Activated T-cell treated with anti-CD3 and anti-CD28 coated beads for 4 hours (primary cell): ENCODE measurements at places on chromosomes 2 and 18.

DNA sequence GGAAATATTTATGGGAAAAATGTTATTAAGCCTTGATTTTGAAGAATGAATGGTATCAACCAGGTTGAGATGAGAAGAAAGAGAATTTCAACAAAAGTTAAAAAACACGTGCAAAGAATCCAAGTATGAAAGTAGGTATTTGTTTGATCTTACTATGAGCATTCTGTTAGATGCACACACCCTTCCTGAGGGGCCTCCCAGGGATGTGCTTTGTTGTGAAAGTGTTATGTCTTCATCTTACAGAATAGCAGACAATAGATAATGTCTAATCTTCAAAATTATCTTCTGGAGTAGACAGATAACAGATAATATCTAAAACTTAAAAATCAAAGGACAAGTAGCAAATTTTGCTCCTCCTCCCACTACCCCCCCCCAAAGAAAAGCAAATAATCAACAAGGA, 155.2 kb upstream of the COL3A1 start:
- no peak for DNase-seq

DNA sequence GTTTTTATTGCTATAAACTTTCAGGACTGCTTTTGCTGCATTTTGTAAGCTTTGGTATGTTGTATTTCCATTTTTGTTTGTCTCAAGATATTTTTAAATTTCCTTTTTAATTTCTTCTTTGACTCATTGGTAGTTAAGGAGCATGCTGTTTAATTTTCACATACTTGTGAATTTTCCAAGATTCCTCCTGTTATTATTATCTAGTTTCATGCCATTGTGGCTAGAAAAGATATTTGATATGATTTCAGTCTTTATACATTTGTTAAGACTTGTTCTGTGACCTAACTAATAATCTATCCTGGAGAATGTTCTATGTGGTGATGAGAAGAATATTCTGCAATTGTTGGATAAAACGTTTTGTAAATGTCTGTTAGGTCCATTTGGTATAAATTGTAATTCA, 62.1 kb downstream of the NUP35 start:
- no peak for DNase-seq

- DNase-seq: no peak
These were observed 351.2 kb downstream of the CDH19 start for GRCh38 chr18:66252703-66253102.

DNA sequence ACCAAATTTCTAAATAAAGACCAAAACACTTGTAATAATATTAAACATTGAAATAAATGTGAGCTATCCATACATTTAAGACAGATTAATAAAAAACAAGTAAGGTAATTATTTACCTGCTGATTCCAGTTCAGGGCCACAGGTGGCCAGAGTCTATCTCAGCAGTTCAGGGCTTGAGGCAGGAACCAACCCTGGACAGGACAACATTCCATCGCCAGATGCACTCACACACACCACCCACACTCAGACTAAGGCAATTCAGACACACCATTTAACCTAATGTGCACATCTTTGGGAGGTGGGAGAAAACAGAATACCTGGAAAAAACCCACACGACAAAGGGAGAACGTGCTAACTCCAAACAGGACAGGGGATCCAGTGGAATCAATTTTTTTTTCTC, 14.1 kb upstream of the WDSUB1 start:
- no peak for DNase-seq

DNA sequence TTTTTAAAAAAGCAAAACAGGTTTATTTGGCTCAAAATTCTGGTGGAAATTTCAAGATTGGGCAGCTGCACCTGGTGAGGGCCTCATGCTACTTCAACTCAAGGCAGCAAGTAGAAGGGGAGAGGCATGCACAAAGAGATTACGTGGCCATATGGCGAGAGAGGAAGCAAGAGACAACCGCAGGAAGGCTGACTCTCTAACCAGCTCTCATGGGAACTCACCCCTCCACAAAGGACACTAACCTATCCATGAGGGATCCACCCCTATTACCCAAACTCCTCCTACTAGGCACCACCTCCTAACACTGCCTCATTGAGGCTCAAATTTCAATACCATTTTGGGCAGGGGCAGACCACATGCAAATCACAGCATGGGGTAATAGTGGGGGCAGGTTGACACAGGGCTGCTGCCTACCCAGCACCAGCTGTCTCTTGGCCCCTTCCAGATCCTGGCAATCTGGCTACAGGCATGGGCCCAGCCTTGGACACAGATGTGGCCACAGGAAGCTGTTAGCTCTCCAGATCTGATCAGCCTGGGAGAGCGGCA, 2.0 kb upstream of the CAPN10 start:
- DNase-seq: no peak

DNA sequence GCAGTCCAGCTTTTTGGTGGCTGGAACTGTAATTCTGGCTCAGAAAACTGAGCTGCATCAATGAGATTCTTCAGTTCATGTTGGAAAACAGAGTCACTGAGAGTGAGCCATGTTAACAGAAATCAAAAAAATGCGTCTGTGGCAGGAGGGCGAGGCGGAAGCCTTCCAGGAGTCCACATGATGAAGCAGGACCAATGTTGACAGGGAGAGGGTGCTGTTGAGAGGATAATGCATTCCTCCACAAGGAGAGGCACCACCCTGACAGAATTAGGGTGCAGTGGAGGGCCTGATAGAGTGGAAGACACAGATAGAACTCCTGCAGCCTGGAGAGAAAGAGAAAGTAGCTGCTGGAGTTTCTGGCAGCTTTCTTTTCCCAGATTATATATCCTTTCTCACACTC, 111.5 kb downstream of the MGAT5 start:
- DNase-seq: no peak

GRCh38 chr2:184596819-184597411, 1.4 kb upstream of the ZNF804A start:
- DNase-seq: no peak

- no peak for DNase-seq
These were observed 41.4 kb downstream of the IL1R2 start for GRCh38 chr2:102033031-102033749.

- no peak for DNase-seq
These were observed 113.1 kb downstream of the GATA6 start for GRCh38 chr18:22282311-22283115.

DNA sequence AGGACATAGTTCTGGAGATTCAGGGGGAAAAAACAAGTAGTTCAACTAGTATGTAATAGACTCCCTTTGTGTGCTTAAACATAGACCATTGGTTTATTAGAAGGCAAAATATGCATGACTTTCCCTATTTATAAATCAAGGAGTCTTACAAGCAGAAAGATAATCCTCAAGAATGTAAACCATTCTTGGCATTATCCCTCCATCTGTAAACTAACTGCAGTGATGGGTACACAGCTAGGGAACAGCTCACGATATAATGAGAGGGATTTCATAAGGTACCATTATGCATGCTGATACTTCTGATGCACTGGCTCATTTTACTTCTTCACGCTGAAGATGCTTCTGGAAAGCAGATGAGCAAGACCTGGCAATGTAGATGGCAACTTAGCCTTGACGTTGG, 878 bp downstream of the FBXO15 start:
- no peak for DNase-seq

- no peak for DNase-seq
These were observed 14.8 kb downstream of the AFTPH start for GRCh38 chr2:64538764-64539433.

- DNase-seq: no peak
These were observed 104.8 kb downstream of the PLCL1 start for GRCh38 chr2:197908990-197909776.

- no peak for DNase-seq
These were observed 187.1 kb downstream of the ACTR3 start for GRCh38 chr2:114076961-114077360.

DNA sequence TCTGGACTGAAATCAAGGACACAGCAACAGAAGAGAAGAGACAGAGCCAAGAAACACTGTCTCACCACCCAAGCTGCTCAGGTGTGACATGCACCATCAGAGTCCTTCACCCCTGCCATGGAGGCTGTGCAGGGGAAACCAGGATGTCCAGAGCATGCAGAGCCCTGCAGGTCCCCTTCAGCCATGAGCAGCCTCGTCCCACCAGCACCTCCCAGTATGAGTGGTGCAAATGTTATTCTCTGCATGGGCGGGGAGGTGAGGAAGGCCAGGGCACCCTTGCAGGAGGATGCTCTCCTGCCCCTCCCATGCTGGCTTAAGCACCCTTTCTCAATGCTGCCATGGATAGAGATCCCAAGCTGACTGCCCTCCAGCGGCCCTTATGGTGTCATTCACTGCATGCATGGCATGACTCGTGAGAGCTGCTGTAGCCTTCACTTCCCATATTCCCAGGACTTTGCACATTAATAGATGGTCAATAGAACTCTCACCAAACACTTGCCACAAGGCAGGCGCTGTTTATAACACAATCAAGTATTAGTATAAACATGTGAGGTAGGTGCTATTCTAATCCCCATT, 171.0 kb downstream of the ANAPC1 start:
- DNase-seq: no peak

- no peak for DNase-seq
These were observed 89.0 kb upstream of the KCTD1 start for GRCh38 chr18:26637324-26637723.

GRCh38 chr2:233076749-233077148, 16.6 kb downstream of the INPP5D start:
- DNase-seq: no peak

GRCh38 chr2:239386001-239386670, 14.7 kb downstream of the HDAC4 start:
- no peak for DNase-seq

GRCh38 chr18:58362027-58362575, 266.8 kb downstream of the ALPK2 start:
- no peak for DNase-seq

DNA sequence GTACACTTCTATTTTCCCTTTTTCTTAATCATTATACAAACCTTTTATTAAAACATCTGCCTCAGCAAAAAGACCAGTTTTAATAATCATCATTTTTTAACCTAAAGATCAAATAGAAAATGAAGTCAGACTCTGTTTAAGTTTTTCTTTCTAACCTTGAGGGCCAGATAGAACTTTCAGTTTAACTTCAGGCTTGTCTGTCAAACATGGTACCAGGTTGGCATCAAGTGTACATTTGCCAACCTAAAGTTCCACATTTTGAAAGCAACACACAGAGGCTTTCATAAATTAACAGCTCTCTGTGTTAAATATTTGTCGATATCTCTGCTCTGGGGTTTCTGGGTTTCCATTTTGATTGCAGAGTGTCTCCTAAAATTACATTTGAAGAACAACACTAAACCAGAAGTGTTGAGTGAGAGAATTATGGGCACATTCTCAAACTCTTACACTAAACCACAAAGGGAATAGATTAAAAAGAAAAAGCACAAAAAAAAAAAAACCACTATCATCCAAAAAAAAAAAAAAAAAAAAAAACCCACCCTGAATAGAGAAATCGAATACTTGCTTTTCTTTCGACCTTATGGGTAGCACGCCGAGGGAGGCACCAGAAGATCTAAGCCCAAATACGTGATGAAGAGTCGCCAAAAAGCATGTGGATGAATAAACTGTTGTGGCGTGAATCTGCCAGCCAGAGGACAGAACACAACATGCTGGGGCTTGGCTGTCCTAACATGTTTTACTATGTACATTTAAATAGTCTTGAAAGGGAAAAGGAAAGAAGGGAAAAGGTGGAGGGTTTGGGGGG, 166.2 kb downstream of the TCF4 start:
- no peak for DNase-seq

DNA sequence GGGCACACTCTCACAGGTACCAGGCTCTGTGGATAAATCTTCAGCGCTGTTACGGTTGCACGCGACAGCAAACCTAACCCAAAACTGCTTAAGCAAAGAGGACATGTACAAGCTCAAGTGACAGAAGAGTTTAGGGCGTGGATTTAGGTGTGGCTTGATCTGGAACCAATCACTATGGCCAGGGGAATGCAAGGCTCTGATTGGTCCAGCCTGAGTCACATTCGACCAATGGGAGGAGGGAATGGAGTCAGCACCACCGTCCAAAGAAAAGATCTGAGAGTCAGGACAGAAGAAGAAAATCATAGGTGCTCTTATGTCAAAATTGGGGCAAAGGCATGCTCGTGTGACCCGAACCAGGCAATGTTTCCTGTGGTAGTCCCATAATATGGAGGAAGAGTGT, 139.0 kb downstream of the TRIM43 start:
- DNase-seq: no peak

DNA sequence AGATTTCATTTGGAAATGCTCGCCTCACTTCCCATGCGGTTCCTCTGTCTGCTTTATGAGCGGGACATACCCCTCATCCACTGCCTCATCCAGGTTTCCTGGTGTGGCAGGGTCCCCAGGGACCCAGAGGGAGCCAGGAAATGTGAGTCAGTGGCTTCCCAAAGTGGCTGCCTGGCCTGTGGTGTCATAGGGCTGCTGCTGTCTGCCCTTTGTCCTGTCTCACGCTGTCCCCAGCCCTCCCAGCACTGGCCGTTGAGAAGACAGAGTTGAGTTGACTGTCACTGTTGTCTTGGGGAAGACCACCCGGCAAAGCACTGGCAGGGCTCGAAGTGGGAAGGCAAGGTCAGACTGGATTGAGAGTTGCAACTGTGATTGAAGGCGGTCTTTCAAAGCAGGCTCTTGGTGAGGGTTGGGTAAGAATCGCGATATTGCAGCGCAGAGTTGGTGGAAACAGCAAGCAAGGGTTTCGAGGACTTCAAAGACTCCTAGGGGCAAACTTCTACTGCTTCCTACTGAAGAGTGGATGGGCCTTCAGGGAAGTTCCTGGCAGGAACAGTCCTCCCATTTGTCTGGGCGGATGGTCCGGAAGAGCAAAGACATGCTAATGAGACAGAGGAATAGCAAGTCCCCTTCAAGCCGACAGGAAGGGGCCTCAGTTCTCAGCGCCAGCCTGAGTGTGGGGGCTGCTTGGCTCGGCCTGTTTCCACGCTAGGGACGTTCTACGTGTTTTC, 33.9 kb downstream of the RAB31 start:
- no peak for DNase-seq

GRCh38 chr2:57407772-57408201, 638.8 kb upstream of the VRK2 start:
- DNase-seq: no peak

DNA sequence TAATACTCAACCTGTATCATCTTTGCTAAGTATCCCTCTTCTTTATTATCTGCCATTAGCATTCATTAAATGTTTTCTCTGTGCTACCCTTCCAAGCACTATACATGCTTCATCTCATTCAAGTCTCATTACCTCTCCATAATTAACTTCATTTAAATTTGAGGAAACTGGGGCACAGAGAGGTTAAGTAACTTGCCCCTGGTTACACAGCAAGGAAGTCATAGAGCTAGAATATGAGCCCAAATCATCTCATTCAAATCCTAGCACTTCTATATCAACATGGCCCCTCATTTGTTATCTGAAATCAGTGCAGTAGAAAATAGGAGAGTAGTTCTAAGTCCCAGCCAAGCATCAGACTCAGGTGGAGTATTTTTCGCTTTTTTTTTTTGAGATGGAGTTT, 4.4 kb downstream of the MRPL35 start:
- DNase-seq: no peak

DNA sequence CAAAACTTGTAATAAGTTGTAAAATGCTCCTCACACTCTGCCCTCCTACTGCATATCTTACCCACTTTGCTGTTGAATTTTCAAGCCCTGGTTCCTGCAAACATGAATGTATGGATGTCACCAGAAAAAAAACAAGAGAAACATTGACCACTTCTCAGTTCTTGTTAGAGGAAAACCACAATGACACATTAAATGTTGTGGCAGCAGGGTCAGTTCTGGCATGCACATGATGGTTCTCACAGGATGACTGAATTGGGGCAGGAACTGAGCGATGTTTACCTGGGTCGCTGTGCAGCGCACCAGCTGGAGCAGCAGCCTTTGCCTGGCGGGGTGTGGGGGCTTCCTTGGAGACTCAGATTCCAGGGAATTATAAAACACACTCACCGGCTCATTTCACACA, 14.0 kb upstream of the PRKCE start:
- DNase-seq: no peak
